ENCODE measurements at places on chromosomes 7 and 10. TPM values are rescaled to one million over a fixed set of nuclear protein-coding genes. Genes with fewer than 3 reads are reported as not detected.

Gene MMD2
- total RNA-seq, result not detected

Gene GPR26
- not detected for total RNA-seq

Gene HSPA12A
- 12.6 TPM for total RNA-seq

Gene POLR2J3
- 16.8 TPM for total RNA-seq

Gene SHH
- 1.2 TPM for total RNA-seq

Gene AMPH
- 0.09 TPM for total RNA-seq

Gene NUTM2D
- 1.2 TPM for total RNA-seq
